Caki2 (cell line): ENCODE measurements at places on chromosomes 5 and 9. TPM values are rescaled to one million over a fixed set of nuclear protein-coding genes. Genes with fewer than 3 reads are reported as not detected.

The ANKRD34B gene
- 3.3 and 3.4 TPM in 2 replicates for total RNA-seq

The SH3GL2 gene
- total RNA-seq: not detected in 2 replicates

The TIFAB gene
- total RNA-seq: not detected in 2 replicates

The PCDHA9 gene
- not detected in 2 replicates for total RNA-seq

The CD274 gene
- total RNA-seq: 3.6 and 7.3 TPM in 2 replicates
